DMS79 (cell line): ENCODE measurements at places on chromosomes 11 and 22.

GRCh38 chr22:41198027-41198580 lies 7.0 kb upstream of the L3MBTL2 start:
- DNase-seq: peak; percentile 1

DNA sequence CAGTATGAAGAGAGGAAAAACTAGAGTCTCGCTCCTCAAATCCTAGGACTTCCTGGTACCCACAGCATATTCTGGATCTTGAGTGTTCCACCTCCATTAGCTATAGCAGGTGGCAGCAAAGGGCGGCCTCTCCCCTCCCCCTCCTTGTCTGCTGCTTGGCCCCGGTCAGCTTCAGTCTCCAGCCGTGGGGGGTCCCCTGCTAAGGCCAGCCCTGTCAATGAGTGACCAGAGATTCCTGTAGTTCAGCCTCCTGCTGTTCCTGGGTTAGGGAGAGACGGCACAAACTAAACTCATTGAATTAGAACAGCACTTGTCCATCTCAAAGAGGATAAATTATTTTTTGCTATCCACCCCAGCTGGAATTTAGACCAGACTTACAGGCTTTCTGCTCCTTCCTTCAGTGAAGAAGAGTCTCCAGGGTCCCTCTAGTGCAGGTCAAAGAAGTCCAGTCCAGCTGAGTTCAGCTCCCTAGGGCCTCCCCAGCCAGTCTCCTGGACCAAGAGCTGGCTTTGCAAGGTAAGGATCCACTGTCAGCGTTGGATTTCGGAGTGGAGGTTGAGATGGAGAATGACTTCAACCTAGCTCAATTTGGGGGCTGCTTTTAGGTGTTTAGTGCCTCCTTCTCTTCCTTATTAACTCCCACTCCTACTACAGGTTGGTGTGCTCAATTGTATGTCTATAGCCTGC lies 1.1 kb upstream of the PHLDB1 start:
- no peak for DNase-seq

GRCh38 chr22:39453765-39454378 lies 2.9 kb upstream of the MGAT3 start:
- no peak for DNase-seq

DNA sequence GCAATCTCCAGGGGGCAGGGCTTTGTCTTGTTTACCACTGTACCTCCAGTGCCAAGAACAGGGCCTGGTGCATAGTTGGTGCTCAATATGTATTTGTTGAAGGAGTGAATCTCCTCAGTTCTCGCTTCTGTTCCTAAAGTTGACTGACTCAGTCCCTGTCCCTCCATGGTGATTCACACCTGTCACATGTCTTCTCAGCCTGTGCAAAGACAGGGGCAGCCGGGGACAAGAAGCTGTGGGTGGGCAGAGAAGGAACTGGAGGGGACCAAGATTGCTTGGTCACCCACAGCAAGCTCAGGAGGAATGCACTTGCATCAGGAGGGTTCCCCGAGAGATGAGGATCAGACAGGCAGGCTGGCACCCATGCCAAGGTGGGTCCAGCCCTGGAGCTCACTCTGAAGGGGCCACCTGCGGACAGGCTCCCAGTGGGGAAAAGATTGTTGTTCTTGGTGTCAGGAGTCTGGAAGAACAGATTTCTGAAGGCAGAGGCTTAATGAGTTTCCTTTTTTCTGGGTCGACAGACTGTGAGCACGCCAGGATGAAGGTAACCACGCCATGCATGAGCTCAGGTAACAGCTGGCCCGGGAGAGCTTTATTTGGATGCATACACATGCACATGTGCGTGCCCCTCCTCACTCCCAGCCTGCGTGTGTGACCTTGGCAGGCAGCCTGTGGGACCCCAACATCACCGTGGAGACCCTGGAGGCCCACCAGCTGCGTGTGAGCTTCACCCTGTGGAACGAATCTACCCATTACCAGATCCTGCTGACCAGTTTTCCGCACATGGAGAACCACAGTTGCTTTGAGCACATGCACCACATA lies 16.9 kb downstream of the IL17RA start:
- no peak for DNase-seq

DNA sequence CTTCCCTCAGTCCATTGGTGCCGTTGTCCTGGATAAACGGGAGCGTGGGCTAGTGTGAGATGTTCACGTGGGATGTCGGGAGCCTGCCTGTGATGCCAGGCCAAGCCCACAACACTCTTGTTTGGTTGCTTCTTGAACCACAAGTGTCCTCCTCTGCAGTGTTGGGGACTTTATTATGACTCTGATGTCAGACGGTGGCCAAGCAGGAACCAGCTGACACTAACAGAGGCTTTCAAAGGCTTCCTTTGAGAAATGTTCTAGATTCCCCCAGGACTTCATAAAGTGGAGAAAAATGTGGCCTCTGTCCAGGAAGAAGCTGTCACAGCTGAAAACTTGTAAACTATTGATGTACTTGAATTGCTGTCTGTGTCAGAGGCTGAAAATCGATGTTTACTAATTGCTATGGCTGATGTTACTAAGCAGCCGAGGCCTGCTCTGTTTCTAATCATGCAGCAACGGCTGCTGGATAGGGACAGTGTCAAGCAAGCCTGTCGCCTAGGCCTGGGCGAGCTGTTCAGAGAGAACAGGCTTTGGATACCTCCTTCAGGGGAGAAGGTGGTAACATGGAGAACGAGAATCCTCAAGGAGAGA lies 131.7 kb downstream of the TBC1D22A start:
- DNase-seq: no peak

DNA sequence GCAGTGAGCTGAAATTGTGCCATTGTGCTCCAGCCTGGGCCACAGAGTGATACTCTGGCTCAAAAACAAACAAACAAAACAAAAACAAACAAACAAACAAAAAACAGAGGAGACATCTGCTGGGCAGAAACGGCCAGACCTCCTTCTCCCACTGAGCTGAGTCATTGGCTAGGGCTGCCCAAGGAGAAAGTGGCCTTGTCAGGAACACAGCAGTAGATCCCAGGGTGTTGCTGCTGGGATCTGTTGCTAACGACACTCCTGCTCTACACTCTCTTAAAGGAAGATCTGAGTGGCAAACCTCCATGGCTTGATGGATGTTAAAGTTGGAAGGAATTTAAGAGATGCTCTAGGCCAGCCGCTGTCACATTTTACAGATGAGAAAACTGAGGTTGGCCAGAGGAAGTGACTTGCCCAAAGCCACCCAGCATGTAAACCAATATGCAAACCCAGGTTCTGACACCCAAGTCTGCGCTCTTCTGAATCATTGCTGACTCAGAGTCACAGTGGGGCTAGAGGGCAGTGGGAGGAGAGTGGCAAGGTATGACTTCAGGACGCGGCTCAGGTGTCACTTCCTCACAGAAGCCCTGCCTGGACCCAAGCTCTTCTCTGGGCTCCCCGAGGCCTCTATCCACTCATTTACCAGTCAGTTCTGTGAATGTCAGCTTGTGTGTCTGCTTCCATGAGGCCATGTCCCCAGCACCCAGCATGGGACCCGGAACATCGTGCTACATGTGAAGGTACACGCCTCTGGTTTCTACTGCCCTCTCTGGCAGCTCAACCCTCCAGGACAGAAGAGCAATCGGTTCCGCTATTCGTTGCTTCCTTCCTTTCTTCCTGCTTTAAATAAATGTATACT lies 11.3 kb upstream of the GDPD5 start:
- DNase-seq: no peak

DNA sequence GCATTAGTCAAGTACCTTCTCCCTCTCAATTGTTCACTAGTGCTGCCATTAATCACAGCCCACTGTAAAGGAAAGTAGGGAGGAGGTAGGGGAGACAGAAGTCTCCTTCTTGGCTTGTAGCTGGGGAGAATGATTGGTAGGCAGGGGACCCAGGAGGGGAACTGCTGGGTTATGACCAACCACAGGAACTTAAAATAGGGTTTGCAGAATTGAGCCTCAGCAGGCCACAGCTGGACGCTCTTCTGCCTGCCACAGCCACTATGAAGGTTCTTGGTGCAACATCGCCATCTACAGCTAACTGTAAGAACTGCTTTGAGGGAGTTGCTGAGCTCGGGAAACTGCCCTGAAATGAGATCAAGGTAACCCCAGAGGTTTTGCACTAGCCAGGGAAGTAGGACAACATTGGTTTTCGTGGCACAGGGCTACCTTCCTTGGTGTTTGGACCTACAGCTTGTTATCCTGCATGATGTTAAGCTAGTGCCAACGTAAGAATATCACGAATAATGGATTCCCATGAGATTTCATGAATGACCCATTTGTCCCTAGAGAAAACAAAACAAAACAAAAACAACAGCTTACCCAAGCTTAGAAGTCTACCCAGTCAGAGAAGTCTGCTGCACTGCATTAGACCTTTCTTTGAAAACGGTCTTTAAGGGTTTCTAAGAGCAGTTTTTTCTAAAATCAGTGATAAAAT lies 787.1 kb upstream of the API5 start:
- no peak for DNase-seq

DNA sequence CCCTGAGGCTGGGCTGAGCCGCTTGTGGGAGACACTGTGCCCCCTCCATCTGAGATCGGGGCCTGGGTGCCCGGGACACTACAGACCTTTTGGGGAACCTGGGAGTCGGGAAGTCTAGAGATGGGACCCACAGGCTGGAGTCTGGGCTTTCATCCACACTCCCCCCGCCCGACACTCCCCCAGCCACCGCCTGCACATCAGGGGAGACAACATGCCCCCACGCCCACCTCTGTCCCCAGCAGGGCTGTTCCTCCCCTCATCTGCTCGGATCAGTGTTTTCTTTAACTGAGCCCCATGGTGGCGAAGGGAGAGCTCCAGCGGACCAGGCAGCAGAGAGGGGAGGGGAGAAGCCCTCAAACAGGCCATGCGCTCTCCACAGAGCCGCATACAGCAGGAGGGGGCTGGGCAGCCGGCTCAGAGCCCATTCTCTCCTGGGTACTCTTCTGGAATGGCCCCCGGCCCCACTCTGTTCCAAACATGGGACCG lies 174.7 kb downstream of the IGLL1 start:
- DNase-seq: no peak

DNA sequence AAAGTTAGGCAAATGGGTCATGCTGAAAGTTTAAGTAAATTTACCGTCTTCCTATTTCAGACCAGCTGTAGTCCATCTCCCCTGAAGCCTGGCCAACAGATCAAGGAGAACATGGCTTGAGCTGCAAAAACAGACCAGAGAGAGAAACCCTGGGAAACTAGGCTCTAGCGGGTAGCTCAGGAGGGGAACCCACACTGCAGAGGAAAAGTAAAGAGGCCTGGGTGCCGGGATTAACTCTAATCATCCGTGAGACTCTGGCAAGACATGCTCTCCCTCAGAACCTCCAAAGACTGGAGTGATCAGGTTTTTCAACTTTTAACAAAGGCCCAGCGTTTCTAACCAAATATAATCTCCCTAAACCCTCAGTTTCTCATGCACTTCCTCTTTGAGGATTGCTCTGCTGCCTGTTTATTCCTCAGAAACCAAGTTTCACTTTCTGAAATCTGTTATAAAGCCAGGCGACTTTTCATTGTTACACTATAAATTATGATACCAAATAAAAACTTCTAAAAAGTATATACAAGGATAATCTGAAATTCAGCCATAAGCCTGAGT lies 67.5 kb downstream of the GAB2 start:
- DNase-seq: peak; percentile 28

DNA sequence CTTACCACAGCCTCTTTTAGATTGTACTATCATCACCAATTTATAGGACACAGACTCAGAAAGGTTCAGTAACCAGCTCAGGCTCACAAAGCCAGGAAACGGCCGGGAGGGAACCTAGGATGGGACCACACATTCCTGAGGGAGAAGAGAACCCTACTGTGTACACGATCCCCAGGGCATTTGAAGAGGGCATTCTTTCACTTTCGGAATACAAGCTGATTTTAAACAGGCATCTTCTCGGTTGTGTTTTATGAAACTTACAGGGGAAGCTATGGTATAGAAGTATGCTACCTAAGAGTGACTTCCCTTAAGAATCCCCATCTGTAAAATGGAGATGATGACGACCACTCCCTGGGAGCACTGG lies 19.0 kb downstream of the SMCO4 start:
- no peak for DNase-seq

DNA sequence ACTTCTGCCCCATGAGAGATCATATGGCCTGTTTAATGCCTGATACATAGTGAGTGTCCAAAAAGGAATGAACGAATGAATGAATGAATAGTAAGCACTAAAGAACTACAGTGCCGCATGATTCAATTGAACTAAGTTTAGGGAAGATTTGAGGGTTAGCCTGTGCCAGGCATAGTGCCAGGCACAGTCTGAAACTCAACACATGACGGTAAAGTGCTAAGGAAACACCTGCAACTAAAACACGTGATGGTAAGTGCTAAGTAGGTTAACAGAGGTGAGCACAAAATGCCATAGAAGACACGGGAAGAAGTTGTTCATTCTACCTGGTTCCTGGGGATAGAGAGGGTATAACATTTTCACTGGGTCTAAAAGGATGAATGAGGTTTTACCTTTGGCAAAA lies 93.5 kb upstream of the DBX1 start:
- no peak for DNase-seq

DNA sequence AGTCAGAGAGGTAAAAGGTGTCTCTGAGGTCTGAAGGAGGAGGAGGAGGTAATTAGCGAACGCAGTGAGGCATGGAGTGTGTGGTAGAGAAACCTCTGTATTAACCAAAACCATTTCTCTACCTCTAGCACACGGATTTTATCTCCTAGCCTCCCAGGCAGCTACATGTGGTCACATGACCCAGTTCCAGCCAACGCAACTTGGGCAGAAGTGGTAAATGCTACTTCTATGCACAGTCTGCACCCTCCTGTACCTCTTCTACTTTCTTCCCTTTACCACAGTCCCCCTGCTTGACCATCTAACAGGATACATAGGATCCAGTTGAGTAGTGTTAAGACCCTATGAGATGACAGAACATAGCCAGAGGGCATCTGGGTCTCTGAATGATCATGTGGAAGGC lies 95.7 kb downstream of the XRRA1 start:
- no peak for DNase-seq
